Stimulated activated naive CD4-positive, alpha-beta T cell (primary cell): ENCODE measurements at places on chromosomes 3 and 15.

GRCh38 chr3:72380193-72380592, 468.1 kb downstream of the SHQ1 start:
- no peak for DNase-seq

GRCh38 chr3:137948400-137949072, 61.4 kb upstream of the CLDN18 start:
- DNase-seq = no peak

- peak; percentile 10 for DNase-seq
Observed at GRCh38 chr3:186931532-186932280, 1.4 kb downstream of the ST6GAL1 start.

- no peak for DNase-seq
Observed at GRCh38 chr3:194908972-194909371, 223.3 kb downstream of the FAM43A start.

DNA sequence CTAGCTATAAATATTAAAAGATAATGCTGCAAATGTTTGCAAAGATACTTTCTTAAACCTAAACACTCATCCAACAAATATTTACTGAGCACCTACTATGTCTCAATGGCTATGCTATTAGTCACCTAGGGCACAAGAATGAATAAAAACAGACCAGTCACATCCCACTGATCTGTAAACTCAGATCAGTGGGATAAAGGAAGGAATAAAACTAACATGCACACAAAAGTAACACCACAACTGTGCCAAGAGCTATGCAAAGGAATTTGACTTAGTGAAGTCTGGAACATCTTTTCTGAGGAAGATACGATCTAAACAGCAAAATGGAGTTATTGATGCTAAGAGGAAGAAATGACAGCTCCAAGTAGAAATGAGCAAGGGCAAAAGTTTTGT, 56.6 kb downstream of the CBLB start:
- DNase-seq = no peak
